Right kidney (tissue), 9 donors: ENCODE measurements at places on chromosomes 2 and 18.
A peak's percentile ranks its signal among the peaks of the same experiment; 100 is the strongest.

- no peak for DNase-seq
Measured at GRCh38 chr2:196054631-196055030, 14.0 kb downstream of the DNAH7 start.

DNA sequence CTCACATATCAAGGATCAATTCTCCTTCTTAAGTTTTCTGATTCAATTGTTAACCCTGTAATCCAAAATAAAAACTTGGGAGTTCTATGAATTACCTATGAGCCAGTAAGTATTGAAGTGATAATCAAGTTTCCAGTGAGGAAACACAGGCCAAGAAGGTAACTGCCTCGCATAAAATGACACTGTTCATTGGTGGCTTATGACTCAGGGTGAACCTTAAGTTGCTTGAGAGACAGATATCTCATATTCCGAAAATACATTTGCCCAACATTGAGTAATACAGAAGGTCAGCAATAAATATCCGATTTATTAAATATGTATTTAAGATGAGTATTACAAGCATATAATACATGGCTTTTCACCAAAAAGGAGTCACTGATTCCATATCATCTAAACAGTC, 31.9 kb downstream of the PSME4 start:
- DNase-seq, result no peak

DNA sequence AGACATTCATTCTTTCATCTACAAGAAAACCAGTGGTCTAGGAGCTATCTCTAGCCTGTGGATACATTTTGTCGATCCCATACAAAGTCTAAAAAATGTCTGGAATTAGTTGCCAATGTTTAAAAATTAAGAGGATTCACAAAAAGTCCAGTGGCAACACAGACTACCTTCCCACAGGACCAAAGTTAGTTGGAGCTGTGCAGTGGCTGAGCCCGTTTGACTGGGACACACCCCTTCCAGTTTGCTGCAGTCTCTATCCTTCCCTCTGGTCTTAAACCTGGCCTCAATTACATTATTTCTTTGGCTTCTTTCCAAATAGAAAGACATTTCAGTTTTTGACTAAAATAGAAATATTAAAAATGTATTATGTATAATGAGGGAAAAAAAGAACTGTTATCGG, 18.6 kb downstream of the SLC16A14 start:
- DNase-seq, result no peak

- no peak for DNase-seq
Measured at GRCh38 chr2:212154477-212154878, 384.1 kb downstream of the ERBB4 start.

GRCh38 chr18:58966005-58966677, 101.5 kb downstream of the ZNF532 start:
- no peak for DNase-seq

- DNase-seq, result no peak
Measured at GRCh38 chr2:240438810-240439697, 3.6 kb downstream of the GPC1 start.

GRCh38 chr18:48937869-48938750, 12.7 kb downstream of the SMAD7 start:
- no peak for DNase-seq

DNA sequence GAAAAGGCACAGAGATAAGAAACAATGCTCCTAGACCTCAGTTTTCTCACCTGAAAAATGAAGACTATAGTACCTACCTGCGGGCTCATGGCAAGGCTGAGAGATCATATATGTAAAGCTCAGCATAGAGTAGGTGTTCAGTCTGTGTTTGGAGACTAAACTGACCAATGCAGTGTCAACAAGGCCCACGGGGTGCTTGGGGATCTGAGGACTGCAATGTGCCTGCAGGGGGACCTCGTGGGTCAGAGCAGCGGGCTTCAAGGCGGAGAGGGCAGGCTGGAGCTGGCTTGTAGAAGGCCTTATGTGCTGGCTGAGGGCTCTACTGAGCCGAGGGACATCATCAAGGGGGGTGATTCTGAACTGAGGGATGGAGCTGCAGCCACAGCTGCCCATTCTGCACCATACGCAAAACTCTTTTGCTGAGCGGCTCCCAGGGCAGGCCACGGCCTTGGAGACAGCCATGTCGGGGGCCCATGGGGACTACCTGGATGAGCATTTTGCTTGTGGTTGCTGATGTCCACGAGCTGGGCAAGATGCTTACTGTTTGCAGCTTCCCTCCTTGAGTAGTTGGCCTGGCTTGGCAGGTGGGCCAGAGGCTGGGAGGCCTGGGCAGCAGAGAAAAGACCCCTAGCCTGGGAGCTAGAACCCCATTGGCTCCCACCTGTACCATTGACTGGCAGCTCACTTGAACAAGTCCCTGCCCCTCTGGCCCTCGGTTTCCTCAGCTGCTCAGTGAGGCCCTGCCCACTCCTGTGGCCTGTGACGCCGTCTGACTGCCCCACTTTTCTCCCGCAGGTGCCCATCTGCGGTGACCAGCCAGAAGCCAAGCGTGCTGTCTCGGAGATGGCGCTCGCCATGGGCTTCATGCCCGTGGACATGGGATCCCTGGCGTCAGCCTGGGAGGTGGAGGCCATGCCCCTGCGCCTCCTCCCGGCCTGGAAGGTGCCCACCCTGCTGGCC, 23.5 kb downstream of the STEAP3 start:
- DNase-seq, result no peak

GRCh38 chr2:2926009-2926857, 451.4 kb downstream of the EIPR1 start:
- no peak for DNase-seq

GRCh38 chr2:174108579-174108978, 139.8 kb downstream of the OLA1 start:
- DNase-seq, result no peak

GRCh38 chr2:127040169-127040568, 66.8 kb downstream of the BIN1 start:
- DNase-seq, result no peak

DNA sequence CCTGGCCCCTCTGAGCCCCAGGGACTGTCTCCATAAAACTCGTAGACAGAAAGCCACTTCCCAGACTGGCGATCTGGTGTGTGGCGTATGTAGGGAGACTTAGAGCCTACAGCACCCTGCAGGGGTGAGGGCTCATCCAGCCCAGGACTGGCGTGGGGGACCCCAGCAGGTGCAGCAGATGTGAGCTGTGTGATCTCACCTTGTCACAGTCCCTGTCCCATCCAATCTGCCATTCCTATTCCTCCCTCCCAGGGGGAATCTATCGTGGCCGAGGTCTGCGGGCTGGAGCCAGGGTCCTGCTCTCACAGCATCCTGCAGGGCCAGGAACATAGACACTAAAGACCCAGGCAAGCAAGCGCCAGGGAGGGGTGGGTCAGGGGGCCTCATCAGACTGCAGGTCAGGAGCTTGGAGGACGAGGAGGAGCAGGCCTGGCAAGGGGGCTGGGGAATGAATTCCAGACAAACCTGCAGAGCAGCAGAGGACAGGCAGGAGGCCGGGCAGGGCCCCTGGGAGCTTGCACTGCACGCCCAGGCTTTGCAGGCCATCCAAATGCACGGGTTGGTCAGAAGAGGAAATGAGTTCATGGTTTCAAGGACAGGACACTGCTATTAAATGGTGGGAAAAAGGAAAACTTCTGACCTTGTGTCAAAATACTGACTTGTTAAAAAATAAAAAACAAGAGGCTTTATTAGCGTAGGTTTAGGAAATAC, 32.5 kb downstream of the HS6ST1 start:
- DNase-seq, result no peak

DNA sequence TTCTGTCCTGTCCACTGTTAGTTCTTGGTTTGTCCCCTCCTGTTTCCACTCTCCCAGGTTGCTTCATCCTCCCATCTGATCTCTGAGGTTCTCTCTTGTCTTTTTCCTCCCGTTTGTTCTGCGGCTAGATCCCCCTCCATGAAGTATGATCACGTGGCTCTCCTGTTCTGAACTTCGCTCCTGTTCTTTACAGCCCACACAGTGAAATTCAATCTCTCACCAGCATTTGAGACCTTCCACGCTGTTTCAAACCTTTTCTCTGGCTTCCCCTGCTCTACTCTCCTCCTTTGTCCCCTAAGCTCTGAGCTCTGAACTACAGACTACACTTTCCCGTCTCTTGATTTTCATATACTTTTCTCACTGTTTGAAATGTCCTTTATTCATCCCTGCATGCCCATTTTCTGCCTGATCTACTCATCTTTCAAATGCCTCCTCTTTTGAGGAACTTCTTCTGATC, 83.5 kb downstream of the OSBPL6 start:
- DNase-seq, result peak; percentile 52

GRCh38 chr18:63271881-63272299, 47.7 kb downstream of the BCL2 start:
- peak; percentile 45 for DNase-seq

GRCh38 chr18:41872206-41872605, 82.8 kb upstream of the PIK3C3 start:
- DNase-seq, result no peak

DNA sequence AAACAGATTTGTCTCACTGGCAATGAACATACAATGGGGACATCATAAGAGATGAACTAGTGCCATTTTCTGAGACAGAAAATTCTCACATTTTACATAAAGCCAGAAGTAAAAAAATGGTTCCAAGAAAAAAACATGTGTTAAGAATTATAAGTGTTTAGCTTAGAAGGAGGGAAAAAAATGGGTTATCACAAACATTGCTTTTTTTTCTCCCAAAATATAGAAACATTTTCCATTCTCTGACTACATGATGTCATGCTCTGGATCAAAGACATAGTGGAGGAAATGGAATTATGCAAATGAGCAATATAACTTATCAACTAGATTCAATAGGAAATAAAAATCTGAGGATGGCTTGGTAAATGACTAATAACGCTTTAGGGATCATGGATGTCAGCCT, 49.8 kb downstream of the SPATS2L start:
- DNase-seq, result no peak

- DNase-seq, result no peak
Measured at GRCh38 chr2:98032086-98032485, 36.3 kb upstream of the TMEM131 start.

GRCh38 chr2:226256237-226256636, 543.4 kb downstream of the IRS1 start:
- DNase-seq, result no peak

GRCh38 chr2:151238527-151239487, 22.9 kb downstream of the RBM43 start:
- DNase-seq, result peak; percentile 33

- no peak for DNase-seq
Measured at GRCh38 chr2:102834523-102835273, 72.9 kb downstream of the TMEM182 start.

GRCh38 chr2:216603010-216603883, 30.0 kb upstream of the IGFBP2 start:
- no peak for DNase-seq

DNA sequence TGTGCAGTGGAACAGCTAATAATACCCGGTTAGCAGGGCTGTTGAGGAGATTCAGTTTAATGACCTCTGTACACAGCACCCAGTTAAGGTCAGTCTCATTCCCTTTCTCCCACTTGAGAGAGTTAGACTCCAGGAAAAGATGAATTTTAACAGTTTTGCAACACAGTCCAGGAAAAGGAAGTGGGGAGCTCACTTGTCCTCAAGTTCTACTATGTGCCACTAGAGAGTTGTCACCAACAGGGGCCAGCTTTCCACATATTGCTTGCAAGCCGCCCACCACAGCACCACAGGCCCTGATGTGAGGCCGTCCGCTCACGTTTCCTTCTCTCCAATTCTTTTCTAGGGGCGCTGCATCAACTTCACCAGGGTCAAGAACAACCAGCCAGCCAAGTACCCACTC, 142.1 kb downstream of the GFPT1 start:
- no peak for DNase-seq
